H9 (cell line): ENCODE measurements at places on chromosomes 4 and X.

GRCh38 chr4:79598801-79599200 is 190.8 kb upstream of the GK2 start:
- DNase-seq = no peak

GRCh38 chr4:86939729-86940575 is 5.1 kb downstream of the AFF1 start:
- no peak for DNase-seq

DNA sequence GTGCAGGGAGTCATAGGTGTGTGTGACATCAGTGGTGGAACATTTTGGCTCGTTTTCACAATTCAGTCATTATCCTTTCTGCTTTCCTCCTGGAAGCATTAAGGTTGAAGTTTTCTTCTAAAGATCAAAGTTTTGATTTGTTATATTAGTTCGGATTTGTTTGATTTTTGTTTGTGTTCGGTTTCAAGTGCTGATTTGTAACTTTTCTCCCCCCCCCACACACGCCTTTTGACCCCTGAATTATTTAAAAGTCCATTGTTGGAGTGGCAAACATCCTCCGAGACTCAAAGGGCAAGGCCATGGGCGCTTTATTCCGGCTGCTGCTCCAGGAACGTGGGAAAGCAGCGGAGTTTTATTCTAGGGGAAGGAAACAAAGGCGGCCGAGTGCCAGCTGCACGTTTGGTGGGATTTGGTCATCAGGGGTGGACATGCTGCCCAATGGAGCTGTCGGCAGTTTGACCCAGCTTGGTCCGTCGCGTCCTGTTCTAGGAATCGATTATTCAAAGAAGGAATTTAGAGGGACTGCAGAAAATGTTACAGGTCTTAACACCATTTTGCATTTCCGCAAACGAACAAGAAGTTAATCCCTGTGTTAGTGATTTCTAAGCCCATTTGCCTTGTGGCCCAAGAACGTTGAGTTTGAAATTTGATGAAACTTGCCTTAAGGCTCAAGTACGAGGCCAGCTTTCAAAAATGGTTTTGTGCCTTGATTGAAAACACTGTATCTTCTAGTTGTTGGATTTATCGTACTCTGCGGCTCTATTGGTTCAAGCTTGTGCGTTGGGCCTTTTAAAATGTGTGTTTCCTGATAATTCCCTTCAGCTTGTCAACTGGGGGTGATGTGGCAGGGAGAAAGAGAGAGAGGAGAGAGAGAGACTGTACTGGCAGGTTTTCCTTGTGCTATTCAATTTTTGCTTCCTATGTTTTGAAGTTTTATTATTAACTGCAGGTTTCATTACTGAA is 565 bp upstream of the ZNF41 start:
- DNase-seq = no peak

- DNase-seq = no peak
Observed at GRCh38 chrX:65772842-65773241, 105.4 kb downstream of the MSN start.

- DNase-seq = no peak
Observed at GRCh38 chrX:39904816-39905537, 192.8 kb downstream of the BCOR start.

DNA sequence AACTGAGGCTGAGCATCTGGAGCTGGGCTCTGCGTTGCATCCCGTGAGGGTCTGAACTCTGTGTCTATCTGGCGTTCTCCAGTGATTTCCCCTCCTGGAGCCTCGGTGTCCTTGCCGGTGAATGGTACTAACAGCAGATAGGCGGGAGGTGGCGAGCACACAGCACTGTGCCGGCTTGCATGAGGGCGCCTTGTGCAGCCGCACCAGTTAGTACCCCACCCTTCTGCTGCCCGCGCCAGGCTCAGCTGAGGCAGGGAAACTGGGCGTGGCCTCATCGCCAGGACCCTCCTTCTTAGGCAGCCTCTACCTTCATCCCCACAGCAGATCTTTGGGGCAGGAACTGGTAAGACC is 42.7 kb downstream of the SORCS2 start:
- no peak for DNase-seq

- DNase-seq = no peak
Observed at GRCh38 chrX:94695910-94696309, 1021.9 kb downstream of the FAM133A start.

GRCh38 chr4:151202851-151203455 is 74.0 kb upstream of the PRSS48 start:
- no peak for DNase-seq

DNA sequence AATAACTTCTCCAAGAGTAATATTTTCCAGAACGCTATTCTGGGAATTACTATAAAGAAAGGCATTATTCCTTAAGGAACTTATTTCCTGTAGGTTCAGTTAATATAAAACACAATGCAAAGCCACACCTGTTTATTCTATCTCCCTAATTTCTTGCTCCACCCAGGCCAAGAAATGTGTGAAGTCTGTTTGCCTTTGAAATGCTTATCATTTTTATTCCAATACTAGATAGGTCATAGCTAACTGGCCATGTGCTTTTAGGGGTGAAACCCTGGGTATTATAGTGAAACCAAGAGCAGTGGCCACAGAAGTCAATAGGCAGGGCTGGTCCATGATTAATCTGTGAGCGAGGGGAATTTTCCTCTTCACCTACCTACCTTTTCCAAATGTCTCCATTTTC is 14.8 kb downstream of the CXCL3 start:
- no peak for DNase-seq

- DNase-seq = no peak
Observed at GRCh38 chr4:73718375-73719373, 21.7 kb upstream of the CXCL8 start.

DNA sequence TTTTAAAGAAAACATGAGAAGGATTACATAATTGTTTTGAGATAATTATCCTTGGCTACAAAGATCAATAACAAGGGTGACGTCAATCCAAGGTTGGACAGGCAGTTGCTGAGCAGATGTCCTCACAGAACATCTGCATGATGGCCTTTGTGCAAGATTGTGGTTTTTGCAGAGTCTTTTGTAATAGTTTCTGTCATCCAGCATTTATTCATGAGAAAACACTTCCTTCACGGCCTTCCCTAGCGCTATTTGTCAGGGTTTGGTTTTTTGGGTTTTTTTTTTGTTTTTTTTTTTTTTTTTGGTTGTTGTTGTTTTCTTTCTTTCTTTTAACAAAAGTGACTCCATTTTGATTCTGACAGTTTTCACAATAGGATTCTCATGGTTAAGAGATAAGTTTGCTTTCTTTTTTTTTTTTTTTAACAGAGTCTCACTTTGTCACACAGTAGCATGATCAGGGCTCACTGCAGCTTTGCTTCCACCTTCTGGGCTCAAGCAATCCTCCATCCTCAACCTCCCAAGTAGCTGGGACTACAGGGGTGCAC is 31.5 kb upstream of the ELF2 start:
- no peak for DNase-seq

DNA sequence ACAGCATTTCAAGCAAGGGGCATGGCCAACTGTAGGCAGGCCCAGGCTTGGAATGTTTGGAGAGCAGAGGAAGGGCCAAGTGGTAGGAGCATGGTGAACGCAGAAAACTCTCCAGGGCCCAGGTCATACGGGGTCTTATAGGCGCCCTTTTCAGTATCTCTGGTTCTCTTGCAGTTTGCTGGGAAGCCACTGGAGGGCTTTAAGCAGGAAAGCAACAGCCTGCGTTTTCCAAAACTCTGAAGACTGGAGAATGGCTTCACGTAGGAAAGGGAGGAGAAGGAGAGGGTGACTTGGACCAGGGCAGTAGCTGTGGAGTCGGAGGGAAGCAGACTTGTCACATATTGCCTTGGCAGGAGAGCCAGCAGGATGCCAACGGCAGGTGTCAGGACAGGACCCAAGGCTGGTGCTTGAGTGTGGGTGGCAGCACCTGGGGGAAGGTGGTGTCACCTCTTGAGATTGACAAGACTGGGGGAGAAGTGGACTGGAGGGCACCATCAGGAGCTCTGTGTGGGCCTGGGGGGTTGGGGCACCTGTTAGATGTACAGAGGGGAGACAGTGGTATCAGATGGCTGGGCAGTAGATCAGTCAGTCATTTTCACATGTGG is 21.9 kb downstream of the TKTL1 start:
- DNase-seq = peak; percentile 56

- no peak for DNase-seq
Observed at GRCh38 chr4:141301216-141301615, 80.5 kb downstream of the ZNF330 start.

DNA sequence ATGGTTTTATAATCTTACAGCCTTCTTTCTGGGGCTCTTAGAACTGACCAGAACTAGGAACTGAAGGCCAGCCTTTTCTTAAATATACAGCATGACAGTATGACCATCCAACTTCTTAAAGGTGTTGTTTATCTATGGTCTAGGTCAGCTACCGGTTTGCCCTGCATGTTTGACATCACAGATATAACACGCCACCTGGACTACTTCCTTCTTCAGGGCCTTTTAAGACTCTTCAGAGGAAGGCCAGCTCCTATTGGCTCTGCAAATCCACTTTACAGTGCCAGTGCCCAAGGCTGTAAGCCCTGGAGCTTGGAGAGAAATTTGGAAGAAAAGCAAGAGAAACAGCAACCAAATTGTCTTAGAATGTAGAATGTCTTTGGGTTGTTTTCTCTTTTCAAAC is 185.5 kb downstream of the MGST2 start:
- DNase-seq = no peak

- no peak for DNase-seq
Observed at GRCh38 chr4:161931089-161931488, 232.7 kb downstream of the FSTL5 start.

DNA sequence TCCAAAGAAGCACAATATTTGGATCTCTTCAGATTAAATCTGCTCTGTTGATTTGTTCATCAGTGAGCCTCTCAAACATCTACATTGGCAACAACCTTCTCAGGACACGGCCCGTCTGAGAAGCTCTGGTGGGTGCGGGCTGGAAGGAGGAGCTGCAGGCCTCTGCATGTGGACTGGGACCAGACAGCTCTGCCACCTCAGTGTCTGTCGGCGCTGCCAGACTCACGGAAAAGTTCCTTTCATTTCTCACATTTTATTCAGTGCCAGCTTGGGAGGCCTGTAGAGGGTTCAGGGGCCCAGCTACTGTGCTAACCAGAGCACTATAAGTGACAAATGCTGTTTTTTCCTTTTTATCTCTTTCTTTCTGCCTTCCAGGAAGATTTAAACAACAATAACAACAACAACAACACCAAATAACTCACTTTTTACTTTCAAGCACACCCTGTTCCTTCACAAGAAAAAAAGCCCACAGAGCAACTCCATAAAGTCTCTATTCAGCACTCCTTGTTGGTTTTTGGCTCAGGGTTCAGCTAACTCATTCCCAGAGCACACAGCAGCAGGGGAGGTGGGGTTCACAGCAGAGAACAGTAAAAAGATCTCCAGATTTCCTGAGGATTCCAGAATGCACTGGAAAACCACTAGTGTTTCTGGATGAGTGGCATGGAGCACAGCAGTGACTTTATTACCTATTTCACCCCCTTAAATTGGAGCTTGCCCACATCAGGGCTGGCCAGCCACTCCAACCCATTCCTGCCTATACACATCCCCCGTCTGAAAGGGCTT is 23.2 kb upstream of the HOPX start:
- DNase-seq = no peak

DNA sequence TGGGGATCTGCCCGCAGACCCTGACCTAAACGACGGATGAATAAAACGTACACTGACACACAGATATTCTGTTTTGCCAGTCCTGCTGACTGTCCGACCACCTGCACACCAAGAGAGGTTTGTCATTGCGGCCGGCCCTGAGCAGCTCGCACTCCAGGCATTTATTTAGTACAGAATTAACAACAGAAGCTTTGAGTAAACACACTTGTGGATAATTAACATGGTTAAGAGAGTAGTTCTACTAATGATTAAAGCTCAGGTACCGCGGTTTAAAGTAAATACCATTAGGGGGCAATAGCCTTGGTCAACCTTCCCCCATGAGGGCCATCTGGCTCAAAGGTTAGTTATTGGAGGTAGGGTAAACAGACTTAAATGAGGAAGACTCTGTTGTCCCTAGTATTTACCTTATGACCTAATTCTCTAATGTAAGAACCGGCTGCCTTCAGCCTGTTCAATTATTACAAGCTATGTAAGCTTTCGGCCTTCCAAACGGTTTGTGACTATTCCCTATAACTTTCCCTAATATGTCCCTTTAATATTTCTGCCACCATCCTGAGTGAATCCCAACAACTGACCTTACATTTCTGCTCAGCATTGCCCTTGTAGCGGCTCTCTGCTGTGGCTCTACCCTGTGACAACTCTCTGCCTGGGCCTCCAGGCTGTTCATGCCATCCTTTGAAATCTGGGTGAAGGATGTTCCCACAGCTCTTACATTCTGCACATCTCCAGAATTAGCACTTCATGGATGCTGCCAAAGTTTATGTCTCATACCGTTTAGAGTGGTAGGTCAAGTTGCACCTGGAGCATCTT is 46.9 kb upstream of the SYTL5 start:
- no peak for DNase-seq

GRCh38 chr4:92387459-92388069 is 83.8 kb downstream of the GRID2 start:
- DNase-seq = no peak

- DNase-seq = no peak
Observed at GRCh38 chrX:148049441-148049840, 68.3 kb downstream of the FMR1NB start.

DNA sequence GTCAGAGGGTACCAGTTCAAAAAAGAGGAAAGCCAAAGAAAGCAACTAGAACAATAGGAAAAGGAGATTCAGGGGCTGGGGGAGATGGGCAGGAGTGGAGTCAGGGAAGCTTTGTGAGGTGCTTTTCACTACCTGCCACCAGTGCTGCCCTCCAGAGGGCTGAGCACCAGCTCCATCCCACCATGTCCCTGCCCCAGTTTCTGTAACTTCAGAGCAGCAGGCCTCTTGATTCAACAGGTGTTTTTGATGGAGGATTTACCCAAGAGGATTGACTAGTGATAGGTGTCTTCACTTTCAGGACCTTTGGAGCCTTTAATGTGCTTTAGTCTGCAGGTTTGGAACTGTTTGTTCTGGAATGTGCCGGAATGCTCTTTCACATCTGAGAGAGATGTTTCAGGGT is 12.1 kb downstream of the KIT start:
- peak; percentile 48 for DNase-seq

- DNase-seq = no peak
Observed at GRCh38 chr4:110702326-110702725, 79.4 kb upstream of the PITX2 start.

- DNase-seq = no peak
Observed at GRCh38 chrX:42496239-42496638, 281.7 kb downstream of the PPP1R2C start.

GRCh38 chr4:6327220-6327917 is 57.7 kb downstream of the WFS1 start:
- peak; percentile 84 for DNase-seq

- no peak for DNase-seq
Observed at GRCh38 chr4:7968262-7968896, 28.7 kb upstream of the AFAP1 start.

DNA sequence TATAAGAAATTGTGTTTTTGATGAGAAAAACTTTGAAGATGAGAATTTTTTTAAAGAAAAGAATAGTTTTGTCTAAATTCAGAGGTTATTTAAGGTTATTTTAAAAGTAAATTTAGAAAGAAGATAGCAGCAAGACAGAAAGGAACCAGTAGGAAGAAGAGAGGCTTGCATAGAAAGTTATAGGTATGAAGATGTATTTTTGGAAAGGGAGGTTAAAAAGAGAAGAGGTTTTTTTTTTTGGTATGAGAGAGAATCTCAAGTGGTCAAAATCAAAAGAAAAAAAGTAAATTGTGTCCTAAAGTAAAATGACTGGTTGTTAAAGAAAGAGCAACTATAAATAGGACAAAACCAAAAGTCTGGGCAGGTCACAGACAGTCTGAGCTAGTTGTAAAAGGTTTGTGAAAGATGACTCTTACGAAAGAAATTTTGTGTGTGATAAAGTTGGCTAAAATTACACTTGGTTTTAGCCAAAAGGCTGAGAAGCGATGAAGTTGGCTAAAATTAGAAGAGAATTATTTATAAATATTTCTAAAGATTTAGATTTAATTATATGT is 16.4 kb upstream of the EIF4E start:
- no peak for DNase-seq

GRCh38 chr4:70754470-70754869 is 32.7 kb downstream of the RUFY3 start:
- no peak for DNase-seq
